ENCODE measurements at places on chromosomes 6 and 20.

- no peak for DNase-seq
These were observed 106.8 kb downstream of the GJA10 start for GRCh38 chr6:90000864-90001731.

DNA sequence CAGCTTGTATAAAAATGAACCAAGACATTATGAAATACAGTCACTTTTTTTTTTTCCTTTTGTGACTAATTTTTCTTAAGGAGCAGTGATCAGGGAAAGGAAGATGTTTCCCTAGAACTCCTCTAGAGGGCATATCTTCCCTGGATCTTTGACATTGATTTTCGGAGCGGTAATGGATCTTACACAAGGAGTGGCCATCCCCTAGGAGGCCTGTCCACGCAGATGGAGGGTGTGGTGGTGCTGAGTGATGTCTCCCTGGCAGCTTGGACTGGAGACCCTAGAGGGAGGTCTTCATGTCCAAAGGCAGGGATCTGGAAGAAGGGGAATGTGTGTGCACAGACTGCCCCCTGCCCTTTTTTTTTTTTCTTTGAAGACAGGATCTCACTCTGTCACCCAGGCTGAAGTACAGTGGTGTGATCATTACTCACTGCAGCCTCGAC, 7.0 kb upstream of the KIFC1 start:
- DNase-seq, result no peak

DNA sequence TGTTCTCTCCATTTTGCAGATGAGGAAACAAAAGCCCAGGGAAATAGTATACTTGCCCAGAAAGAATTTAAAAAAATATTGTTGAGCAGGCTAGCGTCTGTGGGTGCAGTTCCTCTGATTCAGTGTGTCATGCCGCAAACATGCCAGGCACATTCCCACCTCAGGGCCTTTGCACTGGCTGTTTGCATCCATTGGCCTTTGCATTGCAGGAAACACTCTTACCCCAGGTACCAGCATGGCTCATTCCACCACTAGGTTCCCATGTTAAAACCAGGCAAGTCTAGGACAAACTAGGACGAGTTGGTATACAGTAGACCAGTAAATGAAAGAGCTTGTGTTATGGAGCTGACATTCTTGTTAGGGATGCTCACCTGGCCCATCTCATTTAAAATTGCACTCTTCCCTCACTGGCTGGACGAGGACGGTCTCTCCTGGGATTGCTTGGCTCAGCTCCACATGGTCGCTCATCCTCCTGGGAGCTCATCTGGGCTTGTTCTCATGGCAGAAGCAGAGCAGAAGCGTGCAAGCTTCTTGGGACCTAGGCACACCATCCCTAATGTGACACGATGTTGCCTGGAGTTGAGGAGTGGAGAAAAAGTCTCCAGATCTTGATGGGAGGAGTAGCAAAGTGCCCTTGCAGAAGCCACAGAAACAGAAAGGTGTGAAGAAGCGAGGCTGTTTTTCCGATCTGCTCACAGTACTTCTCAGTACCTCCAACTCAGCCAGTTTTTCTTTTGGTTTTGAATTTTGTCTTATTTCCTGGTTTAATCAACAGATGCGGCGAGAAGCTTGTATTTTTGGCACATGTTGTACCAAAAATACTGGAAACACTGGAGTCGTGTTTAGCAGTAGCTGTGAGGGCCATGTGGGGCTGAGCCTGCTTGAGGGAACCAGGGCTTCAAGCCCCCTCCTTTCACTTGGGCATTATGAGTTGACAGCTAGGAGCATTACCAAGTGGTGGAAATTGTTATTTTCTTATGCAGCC, 13.9 kb downstream of the ZNF831 start:
- no peak for DNase-seq

DNA sequence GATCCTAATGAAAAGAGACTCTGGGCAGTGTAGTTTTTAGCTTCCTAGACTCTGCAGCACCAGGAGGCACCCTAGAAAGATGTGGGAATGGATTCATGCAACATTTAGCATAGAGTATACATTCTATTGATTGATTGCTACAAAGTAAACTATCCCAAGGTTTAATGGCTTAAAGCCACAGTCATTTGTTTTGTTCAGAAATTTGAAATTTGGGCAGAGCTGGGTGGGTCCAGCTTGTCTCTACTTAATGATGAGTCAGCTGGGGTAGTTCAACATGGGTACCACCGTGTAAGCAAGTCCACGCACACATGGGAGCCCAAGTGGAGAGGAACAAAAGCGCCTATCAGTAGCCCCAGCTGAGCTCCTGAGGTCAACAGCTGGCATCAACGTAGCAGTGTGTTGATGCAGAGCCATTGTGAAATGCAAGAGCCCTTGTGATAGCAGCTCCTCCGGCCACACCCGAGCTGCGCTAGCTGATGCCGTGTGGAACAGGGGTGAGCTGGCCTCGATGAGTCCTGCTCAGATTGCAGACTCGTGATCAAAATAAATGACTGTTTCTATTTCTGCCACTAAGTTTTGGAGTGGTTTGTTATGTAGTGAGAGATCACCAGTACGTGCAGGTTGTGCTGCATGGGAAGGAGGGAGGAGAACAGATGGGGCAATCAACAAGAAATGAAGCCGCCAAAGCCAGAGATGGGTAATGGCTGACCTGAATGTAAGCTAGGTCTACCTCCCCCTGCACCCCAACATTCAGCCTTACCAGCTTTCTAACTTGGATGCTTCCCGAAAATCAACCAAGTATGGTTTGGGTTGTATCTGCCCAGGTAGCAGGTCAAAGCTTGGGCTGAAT, 45.7 kb upstream of the TRAF3IP2 start:
- DNase-seq, result no peak

- DNase-seq, result no peak
These were observed 309.3 kb upstream of the SUPT3H start for GRCh38 chr6:45686841-45687569.

DNA sequence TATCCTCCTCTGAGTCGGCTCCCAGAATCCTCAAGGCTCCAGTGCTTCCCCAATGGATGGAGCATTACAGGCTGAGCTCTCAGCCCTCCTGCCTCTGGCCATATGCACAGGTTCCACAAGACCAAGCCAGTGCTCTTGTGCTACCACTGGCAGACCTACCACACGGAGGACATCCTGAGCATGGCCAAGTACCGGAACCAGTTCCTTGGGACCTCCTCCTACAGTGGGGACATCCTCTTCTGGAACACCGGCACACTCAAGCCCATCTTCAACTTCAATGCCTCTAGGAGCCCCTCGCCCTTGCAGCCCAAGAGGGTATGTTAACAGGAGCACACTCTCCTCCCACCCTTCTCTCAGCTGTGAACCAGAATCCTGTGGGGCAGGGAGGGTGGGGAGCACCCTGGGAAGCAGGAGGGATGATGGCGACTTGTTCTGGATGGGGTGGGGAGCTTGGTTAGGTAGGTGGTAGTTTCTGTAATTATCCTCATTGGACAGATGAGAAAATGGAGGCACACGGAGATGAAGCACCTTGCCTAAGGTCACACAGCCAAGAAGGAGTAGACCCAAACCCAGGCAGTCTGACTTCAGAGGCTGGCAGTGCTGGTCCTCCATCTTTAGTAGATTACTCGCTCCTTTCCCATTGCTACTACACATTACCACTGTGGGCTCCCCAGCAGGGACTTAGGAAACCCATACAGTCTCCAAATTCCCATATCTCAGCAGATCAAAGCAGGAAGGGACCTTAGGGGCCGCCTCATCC, 58.6 kb downstream of the EFCAB8 start:
- DNase-seq, result no peak

GRCh38 chr20:14523090-14523489, 185.7 kb upstream of the FLRT3 start:
- no peak for DNase-seq

- DNase-seq, result no peak
These were observed 245 bp downstream of the SRC start for GRCh38 chr20:37346236-37346534.

- no peak for DNase-seq
These were observed 3.1 kb upstream of the MYL9 start for GRCh38 chr20:36538026-36538722.

- DNase-seq, result no peak
These were observed 26.4 kb upstream of the FAM83C start for GRCh38 chr20:35318502-35319157.

DNA sequence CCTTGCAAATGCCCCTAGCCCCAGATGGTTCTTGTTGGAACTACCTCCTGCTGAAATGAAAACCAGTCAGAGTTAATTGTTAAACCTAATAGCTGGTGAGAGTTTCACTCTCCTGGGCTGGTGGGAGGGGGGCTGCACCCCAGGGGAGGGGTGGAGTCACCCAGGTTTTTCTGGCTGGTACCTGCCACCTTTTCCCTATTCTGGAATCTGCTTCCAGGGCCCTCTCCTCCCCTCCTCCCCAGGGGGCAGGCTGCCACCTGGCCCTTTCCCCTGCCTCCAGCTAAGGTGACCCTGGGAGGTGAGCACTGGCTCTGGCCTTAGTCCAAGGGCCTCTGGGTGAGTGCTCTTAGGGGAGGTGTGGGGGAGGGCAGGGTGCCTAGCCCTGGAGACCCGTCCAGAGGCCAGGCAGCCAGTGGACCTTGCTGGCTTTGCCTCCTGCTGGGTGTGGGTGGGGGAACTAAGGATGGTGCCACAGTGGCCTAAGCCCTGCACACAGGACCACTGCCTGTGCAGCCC, 48.8 kb upstream of the EPB41L1 start:
- DNase-seq, result no peak

GRCh38 chr20:47711046-47711752, 74.1 kb downstream of the SULF2 start:
- no peak for DNase-seq

GRCh38 chr6:32189742-32190053, 304 bp downstream of the PBX2 start:
- no peak for DNase-seq

DNA sequence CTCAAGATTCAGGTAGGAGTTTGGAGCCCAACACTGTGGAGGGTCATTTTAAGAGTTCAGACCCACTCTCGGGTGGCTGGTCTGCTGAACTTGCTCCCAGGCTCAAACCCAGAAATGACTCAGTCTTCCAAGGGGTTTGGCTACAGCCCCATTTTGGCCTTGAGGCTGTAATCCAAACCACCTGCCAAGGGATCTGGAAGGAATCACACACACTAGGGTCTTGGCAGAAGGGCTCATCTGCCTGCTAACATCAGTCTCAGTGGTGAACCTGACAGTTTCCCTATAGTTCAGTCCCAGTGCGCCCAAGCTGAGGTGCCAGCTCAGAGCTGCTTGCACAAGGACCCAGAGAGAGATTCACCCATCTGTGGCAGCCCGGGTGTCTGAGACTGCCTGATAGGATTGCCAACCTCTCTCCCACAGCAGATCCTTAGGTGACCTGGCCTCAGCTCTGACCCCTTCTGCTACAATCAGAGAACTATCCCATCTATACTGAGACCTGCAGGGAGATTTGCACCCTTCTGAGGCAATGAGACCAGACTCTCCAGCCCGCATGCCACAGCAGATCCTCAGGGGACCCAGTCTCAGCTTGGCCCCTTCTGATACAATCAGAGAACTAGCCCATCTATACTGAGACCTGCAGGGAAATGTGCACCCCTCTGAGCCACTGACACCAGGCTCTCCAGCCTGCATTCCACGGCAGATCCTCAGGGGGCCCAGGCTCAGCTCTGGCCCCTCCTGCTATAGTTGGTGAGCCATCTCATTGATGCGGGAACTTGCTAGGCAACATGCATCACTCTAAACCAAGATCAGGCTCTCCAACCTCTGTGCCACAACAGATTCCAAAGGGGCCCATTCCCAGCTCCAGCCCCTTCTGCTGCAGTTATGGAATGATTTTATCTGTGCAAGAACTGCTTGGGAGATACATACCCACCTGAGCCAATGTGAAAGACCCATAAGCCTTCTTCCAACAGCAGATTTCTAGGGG, 48.2 kb downstream of the THBS2 start:
- no peak for DNase-seq

- no peak for DNase-seq
These were observed 20.4 kb downstream of the DSTN start for GRCh38 chr20:17590245-17590644.

GRCh38 chr20:16036331-16036730, 536.9 kb downstream of the KIF16B start:
- no peak for DNase-seq

GRCh38 chr6:149190224-149190831, 127.2 kb upstream of the TAB2 start:
- no peak for DNase-seq

- DNase-seq, result no peak
These were observed 339.8 kb downstream of the NKAIN2 start for GRCh38 chr6:124143435-124143834.

DNA sequence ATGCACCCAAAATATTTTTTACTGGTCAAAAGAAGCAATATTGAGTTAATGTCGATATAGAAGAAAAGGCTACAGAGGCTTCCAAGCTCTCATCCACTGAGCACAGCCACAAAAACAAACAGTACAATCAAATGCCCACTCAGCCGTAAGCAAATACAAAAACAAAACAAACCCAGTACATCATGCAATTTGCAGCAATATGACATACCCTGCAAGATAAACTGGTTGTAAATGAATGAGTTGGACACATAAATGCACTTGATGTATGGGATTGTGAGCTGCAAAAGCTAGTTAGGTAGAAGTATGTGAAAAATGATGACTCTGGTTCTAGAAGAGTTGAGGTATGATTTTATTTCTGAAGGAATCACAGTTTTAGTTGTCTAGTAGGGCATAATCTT, 83.9 kb downstream of the SESN1 start:
- no peak for DNase-seq

DNA sequence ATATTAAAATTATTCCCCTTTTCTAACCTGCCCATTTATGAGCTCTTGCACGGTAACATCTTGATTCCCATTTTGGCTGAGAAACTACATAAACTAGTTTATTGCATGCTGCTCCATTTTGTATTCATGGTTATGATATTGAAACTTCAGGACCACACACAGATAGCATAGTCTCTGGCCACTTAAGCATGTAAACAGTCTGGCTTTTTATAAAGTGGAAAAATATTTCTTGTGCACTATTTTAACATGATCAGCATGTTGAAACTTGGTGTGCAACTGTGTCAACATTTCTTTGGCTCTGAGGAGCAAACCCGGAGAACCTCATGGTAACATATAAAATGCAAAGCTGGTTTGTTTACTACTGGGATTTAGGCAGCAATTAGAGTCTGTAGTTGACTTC, 70.7 kb downstream of the SLX4IP start:
- no peak for DNase-seq

DNA sequence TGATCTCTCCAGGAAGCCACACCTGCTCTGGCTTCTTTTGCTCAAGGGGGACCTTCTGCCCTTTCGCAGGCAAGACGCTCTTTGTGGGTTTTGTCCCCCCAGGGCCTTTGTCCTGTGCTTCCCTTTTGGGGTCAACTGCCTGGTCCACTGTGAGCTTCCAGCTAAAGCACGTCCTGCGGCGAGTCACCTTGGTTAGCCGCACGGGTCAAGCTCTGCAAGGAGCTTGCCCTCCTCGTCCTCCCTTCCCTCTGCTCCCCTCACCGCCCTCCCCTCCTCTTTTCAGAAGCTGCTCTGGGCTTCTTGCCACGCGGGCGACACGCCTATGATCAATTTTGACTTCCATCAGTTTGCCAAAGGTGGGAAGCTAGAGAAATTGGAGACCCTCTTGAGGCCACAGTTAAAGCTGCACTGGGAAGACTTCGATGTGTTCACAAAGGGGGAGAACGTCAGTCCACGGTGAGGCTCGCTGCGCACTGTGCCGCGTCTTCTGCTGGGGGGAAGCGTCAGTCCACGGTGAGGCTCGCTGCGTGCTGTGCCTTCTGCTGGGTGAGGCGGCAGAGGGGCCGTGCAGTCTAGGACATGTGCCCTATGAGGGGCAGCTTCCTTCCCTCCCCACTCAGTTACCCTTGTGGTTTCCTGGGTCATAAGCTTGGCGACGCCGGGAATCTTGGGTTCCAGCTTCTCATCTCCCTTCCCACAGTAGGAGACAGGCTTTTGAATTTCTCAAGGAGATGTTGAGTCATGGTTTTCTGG, 80.2 kb downstream of the SYNJ2 start:
- no peak for DNase-seq

- no peak for DNase-seq
These were observed 69.5 kb downstream of the ZFAND3 start for GRCh38 chr6:37889051-37889450.
